ENCODE measurements at places on chromosomes 6 and 20.

DNA sequence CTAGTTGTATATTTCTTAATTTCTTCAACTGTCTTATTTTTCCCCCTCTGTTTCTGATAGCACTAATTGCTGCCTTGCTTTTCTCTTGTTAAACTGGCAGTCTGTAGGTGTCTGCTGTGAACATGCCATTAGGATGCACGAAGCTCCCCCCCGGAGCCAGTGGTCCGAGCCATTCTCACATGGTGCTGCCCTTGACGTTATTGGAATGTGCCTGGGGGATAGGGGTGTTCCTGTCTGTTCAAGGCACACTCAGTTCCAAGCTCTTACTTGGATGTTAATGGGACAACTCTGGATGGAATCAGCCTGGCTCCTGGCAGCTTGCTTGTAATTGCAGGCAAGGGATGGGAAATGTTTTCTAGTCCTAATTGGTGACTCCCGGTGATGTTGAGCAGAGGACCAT is 68.4 kb downstream of the RREB1 start:
- DNase-seq = no peak

DNA sequence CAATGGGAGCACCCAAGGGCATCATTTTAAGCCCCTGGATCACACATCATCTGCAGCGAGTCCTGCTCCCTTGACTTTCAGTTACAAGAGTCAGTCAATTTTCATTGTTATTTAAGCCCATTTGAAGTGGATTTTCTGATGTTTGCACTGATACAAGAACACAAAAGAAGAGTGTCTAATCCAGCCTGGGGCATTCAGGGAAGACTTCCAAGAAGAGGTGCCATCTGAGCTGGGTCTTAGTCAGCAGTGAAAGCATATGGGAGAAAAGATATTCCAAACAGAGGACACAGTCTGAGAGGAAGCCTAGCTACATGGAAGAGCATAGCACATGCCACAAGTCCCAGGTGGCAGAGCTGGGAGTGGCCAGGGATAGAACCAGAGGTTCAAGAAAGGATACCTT is 10.4 kb upstream of the FOXP4 start:
- no peak for DNase-seq

GRCh38 chr6:92701425-92702096 is 717.8 kb downstream of the EPHA7 start:
- no peak for DNase-seq

DNA sequence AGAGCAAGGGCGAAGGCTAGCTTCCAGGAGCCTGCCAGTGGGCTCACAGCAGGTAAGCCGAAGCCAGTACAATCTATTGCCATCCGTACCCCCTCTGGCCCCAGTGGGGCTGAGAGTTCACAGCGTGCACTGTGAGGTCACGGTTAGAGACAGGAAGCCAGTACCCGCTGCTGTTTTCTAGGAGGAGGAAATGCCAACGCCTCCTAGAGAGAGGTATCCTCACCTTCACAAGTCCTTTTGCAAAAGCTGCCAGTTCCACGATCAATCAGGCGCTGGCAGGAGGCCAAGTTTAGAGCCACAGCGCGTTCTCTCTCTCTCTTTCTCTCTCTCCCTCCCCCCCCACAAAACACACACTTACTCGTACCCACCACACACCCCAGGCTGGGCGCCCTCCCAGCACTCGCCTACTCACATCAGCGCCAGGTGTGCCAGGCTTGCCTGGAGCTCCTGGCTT is 22.5 kb downstream of the COL9A1 start:
- DNase-seq = no peak

GRCh38 chr6:112639391-112639831 is 292.3 kb downstream of the RFPL4B start:
- DNase-seq = no peak

Data from stimulated activated CD8-positive, alpha-beta memory T cell treated with anti-CD3 and anti-CD28 coated beads, Interleukin-4, amount 100 ng/mL, for 1 hour (primary cell).